ENCODE measurements at places on chromosomes 16 and 17. TPM values are rescaled to one million over a fixed set of nuclear protein-coding genes. Genes with fewer than 3 reads are reported as not detected.
A peak's percentile ranks its signal among the peaks of the same experiment; 100 is the strongest.

DNA sequence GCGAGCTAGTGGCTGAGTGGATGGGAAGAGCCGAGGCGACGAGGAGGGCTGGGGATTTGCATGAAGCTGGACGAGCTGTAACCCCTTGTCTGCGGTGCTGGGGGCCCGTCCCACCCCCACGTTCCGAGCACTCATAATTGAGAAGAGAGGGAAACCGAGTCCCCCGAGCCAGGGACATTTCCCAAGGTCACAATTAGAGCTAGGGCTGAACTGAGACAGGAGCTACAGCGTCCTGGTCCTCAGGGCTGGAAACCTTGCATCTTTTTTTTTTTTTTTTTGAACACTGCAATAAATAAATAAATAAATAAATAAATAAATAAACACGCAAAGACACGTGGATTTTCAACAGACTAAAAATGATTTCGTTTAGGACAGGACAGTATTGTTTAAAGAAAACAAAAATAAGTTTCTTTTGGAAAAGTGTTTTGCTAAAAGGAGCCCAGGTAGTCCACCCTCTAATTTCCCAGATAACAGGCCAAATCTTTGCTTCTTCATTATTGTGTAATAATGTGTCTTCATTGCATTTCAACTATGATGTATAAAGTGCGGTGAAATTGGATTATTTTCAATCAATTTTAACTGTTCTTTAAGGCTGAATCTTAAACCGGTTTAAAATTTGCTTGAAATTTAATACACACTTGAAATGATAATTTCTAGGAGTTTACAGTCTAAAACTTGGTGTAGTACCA, 992 bp downstream of the GDPD1 start:
- no peak for DNase-seq

The CUEDC1 gene
- 60.2 TPM for total RNA-seq

- DNase-seq = no peak
These were observed 717.2 kb downstream of the WWOX start for GRCh38 chr16:78816499-78817195.

DNA sequence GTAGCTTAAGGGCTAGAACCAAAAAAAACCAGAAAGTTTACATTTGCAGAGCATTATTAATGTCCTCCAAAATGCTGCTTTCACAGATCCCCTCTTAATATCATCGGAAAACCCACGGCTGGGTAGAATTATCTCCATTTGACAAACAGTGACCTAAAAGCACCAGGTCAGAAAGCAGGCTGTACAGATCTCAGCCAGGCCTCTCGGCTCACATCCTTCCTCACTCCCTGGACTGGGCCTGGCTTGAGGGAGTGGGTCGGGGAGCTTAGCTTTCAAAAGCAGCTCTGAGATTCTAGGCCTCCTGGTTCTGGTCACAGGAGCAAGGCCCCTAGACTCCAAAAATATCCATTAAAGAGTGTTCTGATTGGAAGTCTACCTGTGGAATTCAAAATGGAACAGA, 9.1 kb upstream of the SLC12A3 start:
- no peak for DNase-seq

The HBZ gene
- not detected for total RNA-seq

DNA sequence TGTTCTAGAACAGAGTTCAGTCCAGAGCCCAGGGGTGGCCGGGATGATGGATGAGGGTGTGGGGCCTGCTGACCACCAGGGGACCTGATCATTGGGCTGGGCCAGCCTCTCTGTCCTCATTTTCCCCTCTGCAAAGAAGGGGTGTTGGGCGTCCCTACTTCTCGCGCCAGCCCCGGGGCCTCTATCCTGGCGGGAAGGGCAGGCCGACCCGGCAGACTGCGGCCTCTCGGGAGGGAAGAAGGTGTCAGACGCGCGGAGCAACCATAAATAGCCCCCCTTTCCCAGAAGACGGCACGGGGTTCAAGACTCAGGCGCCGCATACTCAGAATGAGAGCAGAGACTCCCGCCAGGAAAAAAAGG, 2.0 kb upstream of the CACNA1G start:
- no peak for DNase-seq

DNA sequence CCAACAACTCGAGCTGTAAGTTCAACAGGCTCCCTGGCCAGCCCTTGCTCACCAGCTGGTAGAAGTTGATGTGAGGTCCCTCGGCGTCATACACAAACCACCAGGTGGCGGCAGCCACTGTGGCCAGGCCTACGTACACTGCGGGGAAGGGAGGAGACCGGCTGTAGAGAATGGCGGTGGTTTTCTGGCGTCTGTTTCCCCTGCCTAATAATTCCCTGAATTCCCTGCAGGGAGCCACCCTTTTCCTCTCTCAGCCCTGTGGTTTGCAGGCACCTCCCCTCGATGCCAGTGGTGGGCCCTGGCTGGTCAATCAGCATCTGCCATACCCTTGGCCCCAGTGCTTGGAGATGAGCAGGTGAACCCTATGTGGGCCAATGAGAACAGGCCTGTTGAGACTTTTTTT, 18.9 kb upstream of the P2RX1 start:
- peak; percentile 41 for DNase-seq

- DNase-seq = no peak
These were observed 138.8 kb downstream of the XYLT1 start for GRCh38 chr16:17331991-17332390.

DNA sequence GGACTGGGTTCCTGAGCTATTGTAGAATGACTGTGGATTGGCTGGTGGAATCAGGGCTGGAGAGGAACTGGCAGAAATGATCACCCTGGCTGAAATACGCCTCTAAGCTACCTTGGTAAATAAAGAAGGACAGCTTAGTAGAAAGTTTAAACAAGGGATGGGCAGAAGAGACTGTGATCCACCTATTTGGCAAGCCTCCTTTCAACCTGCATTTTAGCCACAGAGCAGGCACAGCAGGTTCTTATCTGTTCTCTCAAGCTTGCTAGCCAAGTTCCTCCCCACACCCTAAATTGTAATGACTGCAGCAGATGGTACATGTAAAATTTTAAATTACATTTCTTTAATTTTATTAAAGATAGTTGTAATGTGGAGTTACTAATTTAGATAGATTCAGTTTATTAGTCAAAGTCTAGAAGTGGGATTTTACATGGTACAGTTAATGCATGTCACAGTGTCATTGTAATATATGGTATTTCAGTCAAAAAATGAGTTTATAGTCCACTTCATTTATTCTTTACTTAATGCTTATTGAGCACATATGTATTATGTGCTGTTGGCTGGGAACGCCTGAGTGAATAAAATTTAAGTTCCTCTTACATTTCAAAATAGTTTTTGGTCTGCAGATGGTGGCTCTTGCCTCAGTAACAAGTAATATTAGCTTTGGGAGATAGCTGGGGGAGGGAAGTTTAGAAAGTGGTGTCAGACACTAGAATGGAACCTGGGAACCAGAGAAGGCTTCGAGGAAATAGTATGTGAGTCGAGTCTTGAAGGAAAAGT, 11.2 kb downstream of the EPN2 start:
- DNase-seq = no peak

The KRT9 gene
- total RNA-seq = 0.15 TPM

The ZPBP2 gene
- not detected for total RNA-seq

- no peak for DNase-seq
These were observed 858 bp downstream of the MMD start for GRCh38 chr17:55420776-55421178.

Measured in HCT116 (cell line).